Ecto neural progenitor cell (in vitro differentiated cells): ENCODE measurements at places on chromosomes 11 and 22.
A peak's percentile ranks its signal among the peaks of the same experiment; 100 is the strongest.

DNA sequence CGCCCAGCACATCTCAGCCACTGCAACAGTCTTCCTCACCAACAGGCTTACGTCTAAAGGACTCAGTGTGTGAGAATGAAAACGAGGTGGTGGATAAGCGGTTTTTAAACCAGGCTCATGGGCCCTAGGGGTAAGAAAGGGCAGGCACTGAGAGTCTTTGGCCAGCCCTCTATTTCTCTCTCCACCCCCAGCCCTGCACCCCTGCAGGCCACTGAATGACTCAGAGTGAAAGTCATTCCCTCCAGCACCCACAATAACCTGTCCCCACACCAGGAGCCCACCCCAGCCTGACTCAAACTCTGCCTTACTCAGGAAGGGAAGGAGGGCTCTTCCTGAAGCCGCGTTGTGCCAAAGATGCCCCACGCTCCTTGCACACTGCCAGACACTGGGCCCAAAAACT, 72.0 kb downstream of the LARGE1 start:
- DNase-seq: no peak

- DNase-seq: no peak
Observed at GRCh38 chr22:19149991-19150390, at the start of gene GSC2. GSC2 (minus strand) TSS chr22:19150292; CDS start chr22:19150283, 9 bp downstream.

DNA sequence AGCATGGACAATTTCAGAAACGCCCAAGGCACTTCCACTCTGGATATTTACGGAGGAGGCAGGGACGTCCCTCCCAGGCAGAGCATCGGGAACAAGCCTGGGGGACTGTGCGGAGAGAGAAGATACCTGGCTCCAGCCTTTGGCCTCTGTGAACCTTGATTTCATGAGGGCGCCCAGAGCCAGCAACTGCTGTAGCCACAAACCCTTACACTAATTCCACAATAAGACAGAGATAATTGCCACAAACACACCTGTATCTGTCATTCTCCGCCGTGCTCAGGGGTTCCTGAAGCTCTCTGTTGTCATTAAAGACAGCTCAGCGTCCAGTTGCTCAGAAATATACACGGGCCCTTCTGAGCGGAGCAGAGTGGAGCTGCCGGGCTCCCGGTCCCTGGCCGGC, 1292.1 kb downstream of the TBC1D22A start:
- DNase-seq: peak; percentile 25

GRCh38 chr22:24731761-24732160, 42.8 kb downstream of the PIWIL3 start:
- DNase-seq: no peak

- no peak for DNase-seq
Observed at GRCh38 chr11:119626197-119626841, 102.7 kb downstream of the NECTIN1 start.

DNA sequence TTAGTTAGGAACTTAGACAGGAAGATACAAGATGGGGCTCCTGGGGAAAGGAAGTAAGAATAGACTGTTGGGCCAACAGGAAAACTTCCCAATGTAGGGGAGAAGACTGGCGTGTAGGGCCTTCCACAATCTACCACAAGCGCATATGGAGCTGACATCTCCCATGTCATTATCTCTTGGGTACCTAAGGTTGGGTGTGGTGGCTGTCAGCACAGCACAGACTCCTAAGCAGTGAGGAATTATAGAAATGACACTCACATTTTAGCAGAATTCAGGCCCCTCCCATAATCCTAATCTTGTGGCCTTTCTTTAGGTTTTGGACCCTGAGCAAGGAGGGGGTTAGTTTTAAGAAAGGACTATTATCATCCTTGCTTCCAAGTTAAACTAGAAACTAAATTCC, 11.6 kb downstream of the TRIM21 start:
- DNase-seq: no peak

- no peak for DNase-seq
Observed at GRCh38 chr11:118740892-118741291, 50.1 kb downstream of the DDX6 start.

- no peak for DNase-seq
Observed at GRCh38 chr11:109040303-109040702, 375.4 kb downstream of the DDX10 start.

- no peak for DNase-seq
Observed at GRCh38 chr22:32558681-32559355, 84.2 kb downstream of the FBXO7 start.

DNA sequence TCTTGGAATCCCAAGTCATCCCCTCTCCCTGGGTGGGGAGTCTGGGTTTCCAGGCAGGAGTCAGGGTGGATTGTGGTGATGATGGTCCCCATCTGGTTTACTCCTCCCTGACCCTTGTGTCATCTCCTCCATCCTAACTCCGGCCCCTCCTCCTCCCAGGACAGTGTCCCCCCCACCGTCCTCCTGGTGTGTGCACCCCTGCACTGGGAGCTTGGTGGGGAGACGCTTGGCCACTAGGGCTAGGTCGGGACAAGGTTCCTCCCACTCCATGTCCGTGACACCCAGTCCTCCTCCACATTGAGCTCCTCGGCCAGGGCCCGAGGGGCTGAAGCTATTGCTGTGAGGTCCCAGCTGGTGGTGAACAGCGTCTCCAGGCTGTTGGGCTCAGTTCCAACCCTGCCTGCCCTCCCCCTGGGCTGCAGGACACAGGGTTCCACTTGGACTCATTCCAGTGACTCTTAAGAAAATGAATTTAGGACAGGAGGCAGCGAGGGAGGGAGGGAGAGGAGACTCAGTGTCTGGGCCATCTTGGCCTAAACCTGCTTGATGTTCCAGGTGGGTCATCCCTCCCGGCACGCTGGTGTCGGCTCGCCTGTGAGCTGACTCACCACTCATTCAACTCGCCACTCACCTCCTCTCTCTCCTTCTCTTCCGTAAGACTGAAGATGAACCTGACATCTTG, 433.2 kb downstream of the TBC1D22A start:
- DNase-seq: peak; percentile 37

DNA sequence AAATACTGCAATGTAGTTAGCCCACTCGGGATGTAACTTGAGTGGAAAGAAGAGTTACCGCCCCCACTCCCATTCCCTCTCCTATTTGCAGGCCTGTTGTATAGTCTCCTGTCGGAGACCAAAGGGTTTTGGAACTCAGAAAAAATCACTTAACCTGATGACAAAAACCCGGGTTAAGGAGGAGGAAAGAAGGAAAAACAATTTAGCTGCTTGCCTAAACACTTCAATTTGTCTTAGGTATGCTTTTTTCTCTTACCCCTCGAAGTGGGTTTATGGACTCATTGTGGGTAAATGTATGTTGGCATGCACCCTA, 2.2 kb downstream of the YAP1 start:
- DNase-seq: no peak

GRCh38 chr11:128448200-128448886, 139.0 kb downstream of the ETS1 start:
- no peak for DNase-seq

- no peak for DNase-seq
Observed at GRCh38 chr11:84566671-84567070, 1060.5 kb downstream of the DLG2 start.

DNA sequence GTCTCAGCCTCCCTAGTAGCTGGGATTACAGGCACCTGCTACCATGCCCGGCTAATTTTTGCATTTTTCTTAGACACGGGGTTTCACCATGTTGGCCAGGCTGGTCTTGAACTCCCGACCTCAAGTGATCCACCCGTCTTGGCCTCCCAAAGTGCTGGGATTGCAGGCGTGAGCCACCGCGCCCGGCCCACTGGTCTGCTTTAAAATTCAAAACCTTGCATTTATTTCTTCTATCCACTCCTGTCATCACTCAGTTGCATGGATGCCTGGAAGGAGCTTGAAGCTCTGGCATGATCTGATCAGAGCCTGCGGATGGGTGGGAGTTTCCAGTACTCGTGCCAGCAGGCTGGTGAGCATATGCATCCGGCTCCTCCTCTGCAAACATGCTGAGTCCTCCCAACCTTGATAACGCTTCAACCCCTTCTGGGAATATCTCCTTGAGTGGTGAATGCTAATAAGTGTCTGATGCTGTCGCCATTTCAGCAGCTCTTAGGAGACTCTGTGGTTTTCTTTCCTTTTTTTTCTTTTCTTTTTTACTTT, 39.6 kb downstream of the UBASH3B start:
- no peak for DNase-seq

DNA sequence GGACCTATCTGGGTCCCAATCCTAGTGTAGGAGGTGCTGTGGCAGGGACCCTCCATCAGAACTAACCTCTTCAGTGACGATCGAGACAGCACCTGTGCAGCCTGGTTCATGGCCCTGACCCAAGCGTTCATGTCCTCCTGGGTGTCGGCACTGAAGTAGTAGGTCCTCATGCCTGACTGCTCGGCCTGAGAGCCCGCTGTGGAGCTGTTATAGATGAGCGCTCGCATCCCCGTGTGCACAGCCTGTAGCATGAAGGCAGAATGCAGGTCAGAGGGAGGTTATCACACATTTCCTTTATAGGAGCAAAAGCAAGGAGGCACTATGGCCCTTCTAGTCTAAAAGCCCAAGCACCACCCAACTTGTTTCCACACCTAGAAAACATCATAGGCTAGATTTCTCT, 103.0 kb downstream of the C11orf58 start:
- no peak for DNase-seq

GRCh38 chr22:24481641-24482040, 13.5 kb upstream of the UPB1 start:
- no peak for DNase-seq

GRCh38 chr22:41501209-41501608, 32.3 kb downstream of the ACO2 start:
- DNase-seq: no peak

GRCh38 chr11:114167355-114167754, 107.8 kb downstream of the ZBTB16 start:
- DNase-seq: no peak
